ENCODE measurements at places on chromosomes 4 and X.

DNA sequence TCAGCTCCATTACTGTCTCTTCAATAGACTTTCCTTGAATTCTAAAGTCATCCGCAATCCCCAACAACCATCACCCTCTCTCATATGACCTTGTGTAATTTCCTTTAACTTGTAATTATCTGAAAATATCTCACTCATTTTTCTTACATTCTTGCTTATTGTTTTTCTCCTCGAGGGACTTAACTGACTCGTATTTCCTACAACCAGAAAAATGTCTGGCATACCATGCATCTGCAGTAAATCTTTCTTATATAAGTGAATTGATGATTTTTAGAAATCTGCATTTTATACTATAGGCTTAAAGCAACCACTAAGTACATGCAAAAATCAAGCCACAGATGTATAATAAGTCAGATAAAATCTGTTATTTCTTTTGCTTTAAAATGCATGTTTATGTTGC is 276.7 kb downstream of the UNC5C start:
- DNase-seq: no peak

GRCh38 chrX:132584936-132585335 is 96.1 kb upstream of the MBNL3 start:
- DNase-seq: no peak

GRCh38 chrX:152897222-152898131 is at the start of gene ZNF185:
TSS of gene ZNF185 (plus strand) at chrX:152898067. CDS start at chrX:152914490, 16,423 bp downstream.
- DNase-seq: peak; percentile 24

GRCh38 chr4:111842336-111842735 is 302.9 kb upstream of the FAM241A start:
- DNase-seq: no peak

- DNase-seq: no peak
Observed at GRCh38 chr4:108738003-108738706, 24.7 kb downstream of the ETNPPL start.

DNA sequence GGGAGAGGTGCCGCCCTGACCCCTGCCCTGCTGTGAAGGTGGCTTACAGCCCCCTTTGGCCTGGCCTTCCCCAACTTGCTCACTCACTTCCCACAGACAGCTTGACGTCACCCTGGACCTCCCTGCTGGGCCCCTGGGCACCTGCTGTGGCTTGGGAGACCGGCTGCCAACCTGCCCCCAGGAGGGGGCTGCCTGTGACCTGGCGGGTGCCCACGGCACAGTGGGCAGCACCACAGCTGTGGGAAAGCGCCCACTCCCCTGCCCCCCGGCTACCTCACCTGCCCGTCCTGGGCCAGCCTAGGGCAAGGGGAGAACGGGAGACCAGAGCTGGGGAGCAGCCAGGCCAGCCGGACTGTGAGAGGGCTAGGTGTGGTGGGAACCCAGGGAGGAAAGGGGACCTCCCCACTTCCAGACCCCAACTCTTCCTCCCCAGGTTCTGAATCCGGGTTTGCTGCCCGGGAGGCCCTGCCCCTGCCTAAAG is 2.4 kb upstream of the ZFP92 start:
- no peak for DNase-seq
